KG1 (cell line): ENCODE measurements at places on chromosomes 6 and 20.

- DNase-seq = no peak
Observed at GRCh38 chr6:17107863-17108262, 6.0 kb downstream of the STMND1 start.

DNA sequence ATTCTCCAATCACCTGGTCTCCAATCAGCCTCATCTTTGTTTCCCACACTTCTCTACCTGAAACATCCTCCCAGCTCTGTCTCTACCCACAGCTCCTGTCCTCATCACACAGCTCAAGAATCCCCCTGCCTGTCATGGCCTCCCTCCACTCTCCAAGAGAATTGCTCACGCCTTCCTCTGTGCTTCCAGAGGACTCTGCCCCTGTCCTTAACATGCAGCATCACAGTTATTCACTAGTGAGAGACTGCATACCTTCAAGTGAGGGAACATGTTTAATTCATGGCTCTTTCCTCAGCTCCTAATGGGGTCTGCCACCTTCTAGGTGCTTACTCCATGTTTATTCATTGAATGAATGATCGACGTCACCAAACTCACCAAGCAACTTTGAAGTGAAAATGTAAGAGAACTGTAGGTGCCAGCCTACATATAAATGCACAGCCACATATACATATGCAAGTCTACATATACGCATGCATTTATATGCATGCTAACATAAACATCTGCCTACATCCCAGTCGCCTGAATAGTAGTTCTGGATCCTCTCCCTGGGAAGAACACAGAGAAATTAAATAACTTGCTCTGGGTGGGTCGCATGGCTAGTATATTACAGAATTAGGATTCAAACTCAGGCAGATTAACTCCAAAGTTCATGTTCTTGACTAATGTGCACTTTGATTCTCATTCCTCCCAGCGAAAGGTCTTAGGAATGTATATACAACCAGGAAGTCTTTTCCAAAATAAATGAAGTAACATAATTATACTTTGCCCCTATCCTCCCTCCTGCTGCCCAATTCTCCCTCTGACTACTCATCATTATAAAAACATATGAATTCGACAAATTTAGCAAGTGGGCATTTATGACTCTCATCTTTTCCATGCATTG, 295.6 kb downstream of the MAFB start:
- DNase-seq = no peak

DNA sequence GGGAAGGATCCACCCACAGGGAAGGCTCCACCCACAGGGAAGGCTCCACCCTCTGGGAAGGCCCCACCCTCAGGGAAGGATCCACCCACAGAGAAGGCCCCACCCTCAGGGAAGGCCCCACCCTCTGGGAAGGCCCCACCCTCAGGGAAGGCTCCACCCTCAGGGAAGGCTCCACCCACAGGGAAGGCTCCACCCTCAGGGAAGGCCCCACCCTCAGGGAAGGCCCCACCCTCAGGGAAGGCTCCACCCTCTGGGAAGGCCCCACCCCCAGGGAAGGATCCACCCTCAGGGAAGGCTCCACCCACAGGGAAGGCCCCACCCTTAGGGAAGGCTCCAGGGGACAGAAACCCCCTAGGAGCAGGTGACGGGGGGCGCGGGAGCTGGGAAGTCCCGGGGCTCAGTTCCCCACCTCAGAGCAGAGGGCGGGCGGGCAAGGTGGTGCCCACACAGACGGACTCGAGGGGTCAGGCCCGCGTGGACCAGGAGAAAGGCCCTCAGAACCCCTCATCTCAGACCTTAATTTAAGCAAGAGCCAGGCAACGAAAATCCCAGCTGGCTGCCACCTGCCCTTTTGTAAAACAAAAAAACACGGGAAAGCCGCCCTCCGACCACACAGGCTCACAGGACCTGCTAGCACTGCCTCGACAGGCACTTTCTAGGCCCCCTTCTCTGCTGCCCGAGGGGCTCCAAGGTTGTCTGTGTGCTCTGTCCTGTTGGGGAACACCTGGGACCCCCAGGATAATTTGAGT, 39.7 kb downstream of the KCNQ2 start:
- no peak for DNase-seq

- no peak for DNase-seq
Observed at GRCh38 chr20:59421089-59421488, 120.7 kb downstream of the EDN3 start.

- peak; percentile 42 for DNase-seq
Observed at GRCh38 chr6:722077-722524, 29.2 kb upstream of the EXOC2 start.

- no peak for DNase-seq
Observed at GRCh38 chr6:152096863-152097496, 289.5 kb downstream of the ESR1 start.

DNA sequence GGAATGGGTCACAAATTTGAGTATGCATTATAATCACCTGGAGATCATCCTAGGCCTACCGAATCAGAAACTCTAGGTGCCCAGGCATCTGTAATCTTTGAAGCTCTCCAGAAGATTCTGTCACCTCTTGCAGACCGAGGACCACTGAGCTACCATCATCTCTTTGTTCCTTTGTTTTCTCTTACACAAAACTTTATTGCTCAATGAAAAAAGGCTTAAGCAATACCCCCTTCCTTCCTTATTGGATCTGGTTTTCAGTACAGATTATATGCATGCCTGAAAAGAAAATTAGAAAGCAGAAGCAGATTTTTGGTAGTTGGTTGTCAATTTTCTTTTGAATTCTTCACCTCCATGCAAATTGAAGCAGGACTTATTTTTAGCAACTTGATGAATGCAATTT, 31.3 kb downstream of the STX11 start:
- DNase-seq = no peak

DNA sequence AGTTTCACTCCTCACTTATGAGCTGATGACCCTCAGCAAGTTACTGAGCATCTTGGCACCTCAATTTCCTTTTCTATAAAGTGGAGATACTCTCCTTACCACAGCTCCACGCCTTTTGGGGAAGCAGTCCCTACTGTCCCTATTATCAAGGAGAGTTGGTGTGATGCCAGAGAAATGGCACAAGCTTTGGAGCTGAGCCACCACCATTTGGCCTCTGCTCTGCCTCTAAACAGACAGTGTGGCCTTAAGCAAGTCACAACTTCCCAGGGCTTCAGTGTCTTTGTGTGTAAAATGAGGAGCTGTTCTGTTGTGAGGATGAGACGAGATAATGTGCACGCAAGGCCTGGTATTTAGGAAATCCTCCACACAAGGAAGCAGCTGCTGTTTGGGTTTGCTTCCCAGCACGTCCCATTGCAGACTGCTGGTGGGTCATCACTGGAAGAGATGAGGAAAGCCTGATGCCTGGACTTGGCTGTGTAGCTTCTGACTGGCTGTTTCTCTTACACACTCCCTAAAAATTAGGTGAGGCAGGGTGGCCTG, 18.5 kb downstream of the NSFL1C start:
- no peak for DNase-seq

GRCh38 chr6:169665289-169665688, 36.5 kb downstream of the WDR27 start:
- no peak for DNase-seq

DNA sequence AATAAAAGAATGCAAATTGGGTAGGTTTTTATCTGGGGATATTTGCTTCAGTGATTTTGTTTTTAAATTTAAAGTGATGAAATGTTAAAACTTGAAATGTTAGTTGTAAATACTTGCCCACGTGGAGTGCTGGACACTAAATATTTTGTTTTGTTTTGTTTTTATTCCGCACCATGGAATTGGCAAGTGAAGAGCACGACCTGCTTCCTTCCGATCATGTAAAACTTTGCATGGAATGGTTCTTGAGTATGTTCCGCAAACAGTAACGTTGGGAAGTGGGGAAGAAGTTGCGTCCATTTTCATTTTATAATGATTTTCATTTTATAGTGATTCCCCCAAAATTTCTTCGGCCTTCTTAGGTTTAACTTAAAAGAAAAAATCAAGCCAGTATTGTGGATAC, 765 bp downstream of the IRAK1BP1 start:
- no peak for DNase-seq

DNA sequence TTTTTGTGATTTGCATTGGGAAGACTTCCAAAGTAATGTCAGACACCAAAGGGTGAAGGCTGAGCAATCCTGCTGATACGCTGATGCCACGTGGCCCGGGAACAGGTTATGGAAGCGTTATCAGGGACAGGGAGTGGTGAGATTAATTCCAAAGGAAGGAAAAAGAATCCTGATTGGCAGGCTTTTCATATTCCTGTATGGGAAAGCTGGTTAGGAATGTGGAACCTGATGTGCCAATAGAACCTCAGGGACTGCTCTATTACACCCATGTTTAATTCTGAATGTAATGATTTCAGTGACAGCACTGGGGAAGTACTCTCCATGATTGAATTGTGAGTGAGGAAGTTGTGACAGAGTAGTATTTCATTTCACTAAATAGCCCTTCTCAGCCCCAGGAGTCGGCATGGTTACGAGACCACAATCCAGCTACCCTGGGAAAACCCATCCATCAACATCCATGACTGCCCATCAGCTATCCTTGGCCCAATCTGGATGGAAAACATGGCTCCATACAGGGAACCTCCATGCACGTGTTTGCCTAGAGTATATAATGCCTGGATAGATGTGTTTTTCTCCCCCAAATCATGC, 49.4 kb downstream of the F13A1 start:
- no peak for DNase-seq

DNA sequence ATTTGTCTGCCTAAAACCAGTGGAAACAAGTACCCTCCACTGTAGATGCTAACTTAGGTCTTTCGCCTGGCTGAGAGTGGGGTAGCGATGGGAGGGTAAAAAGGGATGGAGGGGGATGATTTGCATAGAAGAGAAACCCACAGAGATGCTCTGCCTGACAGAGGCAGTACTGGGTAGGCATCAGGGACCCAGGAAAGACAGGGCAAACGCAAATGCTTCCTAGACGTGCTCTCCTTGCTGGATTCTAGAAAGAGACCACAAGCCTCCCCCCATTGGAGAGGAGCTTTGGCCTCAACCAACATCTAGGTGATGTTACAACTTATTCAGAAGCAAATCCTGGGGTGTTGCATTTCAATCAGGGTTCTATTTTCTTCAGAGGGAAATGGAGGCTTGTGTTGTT, 3.2 kb downstream of the OLIG3 start:
- DNase-seq = no peak

DNA sequence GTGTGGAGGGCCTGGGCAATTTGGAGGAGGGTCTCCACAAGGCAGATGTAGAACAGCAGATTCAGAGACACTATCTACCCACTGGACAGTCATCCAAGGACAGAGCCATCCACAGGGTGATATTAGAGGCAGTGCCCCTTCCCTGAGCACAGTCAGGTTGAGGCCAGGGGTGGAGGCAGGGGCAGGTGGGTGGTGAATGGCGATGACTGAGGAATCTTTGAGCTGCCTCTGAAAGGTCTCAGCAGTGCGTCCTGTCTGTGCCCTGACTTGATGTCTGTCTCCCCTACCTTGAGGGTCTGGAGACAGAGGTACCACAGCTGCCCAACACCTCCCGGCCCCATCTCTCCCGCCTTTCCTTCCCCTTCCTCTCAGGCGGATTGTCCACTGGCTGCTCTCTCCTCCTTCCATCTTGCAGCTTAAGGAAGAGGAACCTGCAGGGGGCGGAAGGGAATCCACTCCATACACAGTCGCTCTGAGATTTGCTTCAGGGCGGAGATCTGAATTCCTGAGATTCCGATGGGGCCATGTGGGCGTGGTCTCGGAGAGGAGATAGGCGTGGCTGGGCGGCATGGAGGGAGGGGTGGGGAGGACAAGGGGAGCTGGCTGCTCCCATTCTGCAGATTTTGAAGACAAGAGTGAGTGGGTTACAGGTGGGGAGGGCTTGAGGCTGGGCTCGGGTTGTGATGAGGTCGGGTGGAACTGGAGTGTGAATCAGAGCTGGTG, 1.7 kb downstream of the MUCL3 start:
- DNase-seq = no peak

DNA sequence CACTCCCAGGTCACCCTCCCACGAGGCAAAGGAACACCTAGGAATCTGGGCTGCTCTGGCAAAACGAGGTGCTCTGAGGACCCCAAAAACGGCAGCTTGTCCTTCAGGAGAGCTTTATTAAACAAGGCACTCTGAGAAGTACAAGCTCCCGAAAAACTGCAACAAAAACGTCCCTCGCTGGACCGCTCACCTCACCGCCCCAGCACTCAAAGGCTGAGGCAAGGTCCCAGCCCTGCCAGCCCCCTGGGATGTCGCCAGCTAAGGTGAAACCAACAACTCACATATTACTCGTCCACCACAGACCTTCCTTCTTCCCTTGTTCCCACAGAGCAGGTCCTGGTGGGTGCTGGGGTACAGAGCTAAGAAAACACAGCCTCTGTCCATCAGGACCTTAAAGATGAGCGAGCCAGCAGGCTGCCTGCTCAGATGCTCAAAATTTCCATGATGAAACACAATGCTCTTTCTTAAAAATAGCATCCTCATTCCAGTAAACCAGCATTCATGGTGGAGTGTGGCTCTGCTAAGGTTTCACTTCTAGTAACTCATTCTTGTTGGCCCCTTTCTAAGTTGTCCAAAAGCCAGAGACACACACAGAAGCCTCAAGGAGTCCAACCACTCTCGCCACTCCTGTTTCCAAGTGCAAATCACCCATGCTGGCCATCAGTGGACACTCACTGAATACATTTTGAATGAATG, 35.9 kb downstream of the ATP9A start:
- no peak for DNase-seq

- DNase-seq = no peak
Observed at GRCh38 chr20:39944861-39945260, 744.2 kb downstream of the MAFB start.

GRCh38 chr6:164085091-164086075, 670.9 kb downstream of the QKI start:
- no peak for DNase-seq

DNA sequence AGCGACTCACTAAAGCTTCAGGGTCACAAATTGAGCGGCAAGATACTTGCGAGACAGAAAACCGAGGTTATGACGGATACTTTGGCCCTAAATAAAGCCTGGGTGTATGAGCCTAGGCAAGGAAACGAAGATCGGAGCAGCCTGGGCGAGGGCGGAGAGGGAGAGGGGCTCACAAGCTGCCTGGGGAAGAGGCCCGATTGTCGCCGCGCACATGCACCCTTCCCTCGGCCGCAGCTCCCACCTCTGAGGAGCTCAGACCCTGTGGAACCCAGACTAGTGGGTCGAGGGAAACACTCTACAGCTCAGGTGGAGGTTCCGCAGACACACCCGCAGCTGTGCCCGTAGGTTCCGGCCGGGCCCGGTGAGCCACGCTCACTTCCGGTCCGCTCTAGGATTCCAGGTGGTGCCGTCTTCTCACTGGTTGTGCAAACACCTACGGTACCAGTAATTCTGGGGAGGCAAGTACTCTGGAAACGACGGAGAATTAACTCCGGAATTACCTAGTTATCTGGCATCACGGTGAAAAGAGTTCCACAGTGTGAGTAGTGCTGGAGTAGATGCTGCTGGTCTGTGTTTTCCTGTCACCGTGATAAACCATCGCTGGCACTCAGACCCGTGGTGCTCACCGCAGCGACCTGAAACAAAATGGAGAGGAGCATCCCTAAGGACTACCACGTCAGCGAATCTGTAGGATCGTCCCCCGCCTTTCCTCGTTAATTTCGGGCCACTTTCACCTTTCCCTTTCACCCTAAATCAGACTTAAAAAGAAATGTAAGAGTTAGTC, 61.5 kb downstream of the GPX5 start:
- DNase-seq = no peak

GRCh38 chr6:41256383-41256782, 28.2 kb downstream of the TREML4 start:
- no peak for DNase-seq

GRCh38 chr6:3867641-3868502, 18.7 kb downstream of the FAM50B start:
- no peak for DNase-seq
